Neural cell (in vitro differentiated cells): ENCODE measurements at places on chromosomes 16 and 17. TPM values are rescaled to one million over a fixed set of nuclear protein-coding genes. Genes with fewer than 3 reads are reported as not detected.

The TMEM235 gene
- polyA plus RNA-seq = not detected in 2 replicates

The CEP20 gene
- 35.8 and 59.7 TPM in 2 replicates for polyA plus RNA-seq

The TMEM114 gene
- 0.62 TPM in 1 of 2 replicates, not detected in the other for polyA plus RNA-seq

The PLLP gene
- polyA plus RNA-seq = 0.10 TPM in 1 of 2 replicates, not detected in the other

The KCNAB3 gene
- polyA plus RNA-seq = 5.6 and 7.6 TPM in 2 replicates

The ADAP2 gene
- polyA plus RNA-seq = 0.92 and 1.1 TPM in 2 replicates

The CA7 gene
- polyA plus RNA-seq = not detected in 2 replicates

The ARHGDIG gene
- 176 and 247 TPM in 2 replicates for polyA plus RNA-seq

The WSCD1 gene
- 9.3 and 9.5 TPM in 2 replicates for polyA plus RNA-seq
